Putamen (tissue), 1 donor: ENCODE measurements at places on chromosomes 12 and 14.

GRCh38 chr12:26696613-26697092 lies 136.3 kb downstream of the ITPR2 start:
- no peak for DNase-seq

DNA sequence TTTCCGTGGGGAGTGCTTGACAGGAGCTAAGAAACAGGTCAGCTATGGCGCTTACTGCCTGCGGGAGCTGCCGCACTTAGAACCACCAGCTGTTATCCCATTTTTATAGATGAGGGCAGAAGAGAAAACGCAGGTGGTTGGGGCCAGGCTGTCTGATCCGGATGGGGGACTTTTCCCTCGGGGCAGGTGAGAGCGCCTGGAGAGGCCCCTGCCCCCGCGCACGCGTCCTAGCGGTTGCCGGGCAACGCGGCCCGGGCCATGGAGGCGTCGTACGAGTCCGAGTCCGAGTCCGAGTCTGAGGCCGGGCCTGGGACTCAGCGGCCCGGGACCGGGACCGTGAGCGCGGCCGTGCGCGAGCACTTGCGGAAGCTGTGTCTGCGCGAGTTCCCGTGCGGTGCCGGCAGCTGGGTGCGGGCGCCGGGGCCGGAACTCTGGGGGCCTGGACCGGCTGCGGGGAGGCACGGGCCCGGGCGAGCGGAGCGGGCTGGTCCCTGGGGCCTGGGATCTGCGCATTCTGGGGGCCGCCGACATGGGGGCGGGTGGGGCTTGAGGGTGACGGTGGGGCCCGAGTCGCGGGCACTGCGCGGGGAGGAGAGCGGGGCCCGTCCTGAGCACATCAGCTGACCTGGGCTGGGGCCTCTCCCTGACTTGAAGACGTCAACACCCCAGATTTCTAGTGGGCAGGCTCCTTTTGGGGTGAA lies at the start of gene LRRC43:
Gene LRRC43, plus strand, starts transcription at position 237 of the 701 bp plus-strand sequence. Its CDS starts 22 bp downstream, at position 259.
- no peak for DNase-seq

- no peak for DNase-seq
Observed at GRCh38 chr14:95520346-95520745, 3.9 kb upstream of the SYNE3 start.

GRCh38 chr12:40464121-40464520 lies 228.1 kb upstream of the CNTN1 start:
- DNase-seq: no peak

GRCh38 chr12:131536337-131536736 lies 174.6 kb upstream of the SFSWAP start:
- DNase-seq: no peak

DNA sequence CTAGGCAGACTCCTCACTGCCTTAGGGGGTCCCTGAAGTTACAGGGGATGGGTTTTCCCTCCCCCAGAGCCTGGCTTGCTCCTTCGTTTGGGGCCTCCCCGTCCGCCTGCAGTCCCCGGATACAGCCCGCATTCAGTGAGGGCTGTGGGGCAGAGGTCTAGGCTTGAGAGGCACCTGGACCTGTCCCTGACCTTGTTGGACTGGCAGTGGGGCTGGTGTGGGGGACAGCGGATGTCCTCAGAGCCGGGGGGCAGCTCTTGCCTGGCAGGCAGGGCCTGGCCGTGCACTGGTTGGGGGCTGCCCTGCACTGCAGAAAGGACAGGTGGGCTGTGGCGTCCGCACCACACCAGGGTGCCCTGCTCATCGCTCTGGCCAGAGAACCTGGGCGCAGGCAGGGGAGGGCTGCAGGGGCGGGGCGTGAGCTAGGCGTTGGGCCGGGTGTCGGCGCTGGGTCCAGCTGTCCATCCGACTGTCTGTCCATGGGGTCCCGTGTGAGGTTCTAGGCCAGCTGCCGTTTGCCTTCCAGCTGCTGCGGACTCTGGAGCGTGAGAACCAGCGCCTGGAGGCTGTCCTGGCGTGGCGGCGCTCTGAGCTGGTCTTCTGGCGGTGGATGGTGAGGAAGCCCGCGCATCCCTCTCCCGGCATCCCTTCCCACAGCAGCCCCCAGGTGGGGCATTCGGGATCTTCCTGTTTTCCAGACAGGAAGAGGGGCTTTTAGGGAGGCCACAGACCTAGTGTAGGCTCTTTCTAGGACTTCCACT lies 6.0 kb downstream of the TEDC1 start:
- DNase-seq: no peak

GRCh38 chr12:15697201-15697600 lies 92.0 kb downstream of the EPS8 start:
- no peak for DNase-seq

DNA sequence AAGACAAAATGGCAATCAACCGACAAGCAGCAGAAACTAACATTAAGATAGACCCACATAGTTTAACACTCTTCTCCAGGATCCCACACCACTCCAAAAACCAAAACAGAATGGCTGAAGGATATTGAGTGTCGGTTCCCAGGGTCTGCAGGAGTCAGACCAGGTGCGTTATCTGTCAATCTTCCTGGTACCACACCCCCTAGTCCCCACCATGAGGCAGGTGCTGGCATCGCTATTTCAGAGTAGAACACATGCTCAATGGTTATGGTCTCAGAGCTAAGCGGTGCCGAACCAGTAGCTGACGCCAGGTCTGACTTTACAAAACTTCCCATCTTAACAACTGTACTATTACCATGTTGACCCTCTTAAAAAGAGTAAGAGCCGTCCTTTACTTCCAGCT lies 10.2 kb downstream of the STX2 start:
- DNase-seq: no peak

DNA sequence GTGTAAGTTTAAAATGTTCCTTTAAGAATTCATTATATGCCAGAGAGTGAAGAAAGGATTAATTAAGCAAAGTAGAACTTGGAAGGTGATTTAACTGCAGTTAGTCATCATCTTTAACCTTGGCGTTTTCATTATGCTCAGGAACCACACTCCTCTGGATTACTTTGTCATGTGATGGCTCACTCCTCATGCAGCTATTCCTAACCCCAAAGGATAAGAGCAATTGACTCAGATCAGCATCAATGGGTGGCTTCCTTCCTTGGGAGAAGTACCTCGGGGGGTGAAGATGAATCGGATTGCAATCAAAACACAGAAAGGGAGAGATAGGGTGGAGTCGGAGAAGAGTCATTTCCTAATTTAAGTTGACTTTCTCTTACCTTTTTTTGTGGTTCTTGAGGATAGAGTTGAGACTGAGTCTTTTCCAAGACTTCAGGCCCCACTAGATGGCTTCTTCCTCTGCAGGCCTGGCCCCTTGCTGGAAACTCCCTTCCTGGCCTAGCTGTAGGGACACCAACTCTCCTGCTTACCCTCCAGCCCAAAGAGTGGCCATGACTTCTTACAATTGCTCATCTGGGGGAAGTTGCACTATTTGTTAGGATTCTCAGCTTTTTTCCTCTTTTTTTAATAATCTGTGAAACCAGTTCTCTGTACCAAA lies 238.6 kb upstream of the DDHD1 start:
- DNase-seq: no peak

GRCh38 chr14:25537846-25538455 lies 488.0 kb upstream of the STXBP6 start:
- no peak for DNase-seq
